ENCODE measurements at places on chromosomes 2 and 18.

GRCh38 chr2:19754907-19755306, 146.9 kb downstream of the TTC32 start:
- DNase-seq: no peak

GRCh38 chr2:168064011-168064998, 183.1 kb downstream of the STK39 start:
- DNase-seq: no peak

DNA sequence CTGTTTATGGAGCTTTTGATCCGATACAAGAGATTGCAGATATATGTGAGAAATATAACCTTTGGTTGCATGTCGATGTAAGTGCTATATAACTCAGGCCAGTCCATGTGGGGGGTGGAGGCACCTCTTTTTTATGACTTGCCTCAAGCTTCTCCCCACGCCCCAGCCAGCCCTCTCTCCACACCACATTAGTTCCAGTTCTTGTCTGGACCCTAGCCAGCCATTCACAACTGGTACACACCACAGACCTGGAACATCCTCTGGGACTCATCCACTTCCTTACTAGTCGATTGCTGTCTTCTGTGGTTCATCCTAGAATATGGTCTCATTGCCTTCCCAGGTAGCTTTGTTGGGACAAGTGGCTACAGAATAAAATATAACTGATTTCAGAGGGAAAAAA, 31.0 kb downstream of the GAD1 start:
- DNase-seq: no peak

DNA sequence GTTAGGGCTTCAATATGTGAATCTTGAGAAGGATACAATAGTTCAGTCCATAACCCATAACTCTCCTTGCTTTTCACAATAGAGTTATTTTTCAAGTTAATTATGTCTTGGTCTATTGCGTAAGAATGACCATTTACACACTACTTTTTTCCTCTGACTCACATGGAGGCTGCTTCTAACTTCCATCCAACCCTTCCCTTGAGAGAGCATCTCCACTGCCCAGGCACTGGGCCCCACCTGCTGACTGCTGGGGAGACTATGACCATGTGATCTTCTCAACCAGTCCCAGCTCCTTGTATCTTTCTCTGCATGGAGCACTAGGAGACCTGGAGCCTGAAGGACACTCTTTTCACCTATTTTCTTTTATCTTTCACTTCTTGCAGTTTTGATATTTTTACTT, 251.5 kb downstream of the GPD2 start:
- no peak for DNase-seq

DNA sequence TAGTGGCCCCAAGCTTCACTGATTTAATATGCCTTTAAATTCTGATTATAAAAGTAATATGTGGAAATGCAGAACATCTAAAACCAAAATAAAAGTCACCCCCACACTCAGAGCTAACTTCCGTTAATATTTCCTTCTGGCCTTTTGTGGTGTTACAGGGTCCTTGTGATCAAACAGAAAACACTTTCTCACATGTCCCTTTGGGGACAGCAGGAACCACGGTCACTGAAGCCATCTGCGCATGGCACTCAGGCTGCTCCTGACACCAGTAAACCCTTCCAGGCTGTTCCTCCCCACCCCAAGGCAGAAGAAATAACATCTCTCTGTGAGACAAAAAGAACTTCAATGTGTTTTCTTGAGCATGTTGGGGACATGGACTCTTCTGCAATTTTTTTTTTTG, 25.1 kb upstream of the GPR17 start:
- no peak for DNase-seq

DNA sequence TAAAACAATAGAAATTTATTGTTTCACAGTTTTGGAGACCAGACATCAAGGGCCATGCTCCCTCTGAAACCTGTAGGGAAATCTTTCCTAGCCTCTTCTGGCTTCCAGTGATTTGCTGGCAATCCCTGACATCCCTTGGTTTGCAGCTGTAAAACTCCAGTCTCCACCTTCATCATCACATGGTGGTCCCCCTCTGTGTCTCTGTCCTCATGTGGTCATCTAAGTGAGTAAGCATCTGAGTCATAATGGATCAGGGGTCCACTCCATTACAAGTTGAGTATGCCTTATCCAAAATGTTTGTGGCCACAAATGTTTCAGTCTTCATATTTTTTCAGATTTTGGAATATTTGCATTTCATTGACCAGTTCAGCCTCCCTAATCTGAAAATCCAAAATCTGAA, 5.6 kb upstream of the SGPP2 start:
- DNase-seq: no peak

DNA sequence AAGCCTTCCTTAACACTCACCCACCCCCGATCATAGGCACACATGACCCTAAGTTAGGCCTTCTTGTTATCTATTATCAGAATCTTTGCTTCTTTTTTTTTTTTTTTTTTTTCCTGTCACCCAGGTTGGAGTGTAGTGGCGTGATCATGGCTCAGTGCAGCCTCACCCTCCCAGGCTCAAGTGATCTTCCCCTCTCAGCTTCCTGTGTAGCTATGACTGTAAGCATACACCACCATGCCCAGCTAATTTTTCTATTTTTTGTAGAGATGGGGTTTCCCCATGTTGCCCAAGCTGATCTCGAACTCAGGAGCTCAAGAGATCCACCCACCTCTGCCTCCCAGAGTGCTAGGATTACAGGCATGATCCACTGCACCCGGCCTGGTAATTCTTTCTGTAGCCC, 328.7 kb downstream of the NR4A2 start:
- DNase-seq: no peak

DNA sequence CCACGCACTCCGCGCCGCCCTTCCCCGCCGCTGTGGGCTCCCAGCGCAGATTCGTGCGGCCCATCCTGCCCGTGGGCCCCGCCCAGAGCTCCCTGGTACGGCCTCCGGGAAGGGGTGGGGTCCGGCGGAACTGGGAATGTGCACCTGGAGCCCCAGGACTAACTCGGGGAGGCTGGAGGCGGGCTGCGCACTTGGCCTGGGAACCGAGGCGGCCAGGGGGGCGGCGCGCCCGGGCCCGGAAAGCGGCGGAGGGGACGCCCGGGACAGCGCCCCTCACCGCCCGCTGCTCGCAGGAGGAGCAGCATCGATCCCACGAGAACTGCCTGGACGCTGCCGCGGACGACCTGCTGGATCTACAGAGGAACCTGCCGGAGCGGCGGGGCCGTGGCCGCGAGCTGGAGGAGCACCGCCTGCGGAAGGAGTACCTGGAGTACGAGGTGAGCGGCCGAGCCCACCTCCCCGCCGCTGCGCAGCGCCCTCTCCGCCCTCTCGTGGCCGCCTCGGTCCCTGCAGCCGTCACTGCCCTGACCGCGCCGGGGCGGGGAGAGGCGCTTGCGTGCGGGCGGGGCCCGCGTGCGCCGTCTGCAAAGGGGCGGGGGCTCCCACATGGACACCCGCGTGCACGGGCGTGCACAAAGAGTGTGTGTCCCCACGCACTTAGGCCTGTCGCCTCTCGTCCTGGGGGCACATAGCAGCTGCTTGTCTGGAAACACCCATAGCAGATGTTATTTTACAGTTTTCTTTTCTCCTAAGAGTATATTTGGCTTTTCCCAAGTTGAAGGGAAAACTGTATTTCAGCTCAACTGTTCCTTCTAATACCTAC, 25.2 kb downstream of the PSD4 start:
- DNase-seq: peak; percentile 88

GRCh38 chr18:25805939-25806338, 284.5 kb downstream of the SS18 start:
- DNase-seq: no peak

- DNase-seq: no peak
Measured at GRCh38 chr2:193869564-193869963, 1674.8 kb upstream of the TMEFF2 start.

GRCh38 chr2:240286596-240286995, 146.1 kb upstream of the OTOS start:
- no peak for DNase-seq

Measured in stimulated activated CD4-positive, alpha-beta T cell treated with anti-CD3 and anti-CD28 coated beads, Interleukin-2, amount 100 ng/mL, for 24 hours (primary cell).